ENCODE measurements at places on chromosomes 5 and 9. TPM values are rescaled to one million over a fixed set of nuclear protein-coding genes. Genes with fewer than 3 reads are reported as not detected.

DNA sequence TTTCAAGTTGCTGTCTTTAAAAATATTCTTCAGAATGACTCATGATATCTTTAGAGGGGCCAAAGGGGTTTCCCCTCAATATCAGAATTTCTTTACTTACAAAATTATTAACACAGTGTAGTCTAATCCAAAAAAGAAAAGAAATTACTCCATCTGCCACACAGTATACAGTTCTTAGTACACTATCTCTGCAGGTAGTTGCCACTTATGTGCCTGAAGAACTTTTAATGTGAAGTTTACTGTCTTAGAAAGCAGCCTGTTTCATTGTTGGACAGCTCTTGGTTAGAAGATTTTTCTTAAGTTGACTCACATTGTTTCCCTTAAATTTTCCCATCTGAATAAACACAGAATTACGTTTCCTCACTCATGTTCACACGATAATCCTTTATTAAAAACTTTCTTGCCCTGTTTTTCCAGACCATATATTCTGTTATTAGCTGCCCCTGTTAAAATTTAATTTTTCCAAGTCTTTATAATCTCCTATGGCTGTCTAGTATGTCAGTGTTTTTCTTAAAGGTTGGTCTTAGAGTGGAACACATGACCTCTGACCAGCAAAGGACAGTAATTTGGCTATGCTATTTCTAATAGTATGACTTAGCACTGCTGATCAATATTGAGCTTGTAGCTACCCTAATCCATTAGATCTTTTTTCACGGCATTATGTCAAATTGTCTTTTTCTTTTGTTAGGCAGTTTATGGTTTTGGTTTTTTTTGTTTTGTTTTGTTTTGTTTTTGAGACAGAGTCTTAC is 21.8 kb upstream of the FKTN start:
- DNase-seq: no peak
- no peak overlapping the region for H3K4me3 ChIP-seq
- no peaks in the 10 kb centered on the region for H3K4me1 ChIP-seq
- no peaks in the 10 kb centered on the region for H3K27me3 ChIP-seq
- H3K36me3 ChIP-seq: no peaks in the 10 kb centered on the region
- no peak overlapping the region for H3K27ac ChIP-seq

- H3K27me3 ChIP-seq: no peaks in the 10 kb centered on the region
- no peaks in the 10 kb centered on the region for H3K36me3 ChIP-seq
- no peaks in the 10 kb centered on the region for H3K4me1 ChIP-seq
Observed at GRCh38 chr9:77562019-77562748, 85.9 kb downstream of the GNA14 start.

DNA sequence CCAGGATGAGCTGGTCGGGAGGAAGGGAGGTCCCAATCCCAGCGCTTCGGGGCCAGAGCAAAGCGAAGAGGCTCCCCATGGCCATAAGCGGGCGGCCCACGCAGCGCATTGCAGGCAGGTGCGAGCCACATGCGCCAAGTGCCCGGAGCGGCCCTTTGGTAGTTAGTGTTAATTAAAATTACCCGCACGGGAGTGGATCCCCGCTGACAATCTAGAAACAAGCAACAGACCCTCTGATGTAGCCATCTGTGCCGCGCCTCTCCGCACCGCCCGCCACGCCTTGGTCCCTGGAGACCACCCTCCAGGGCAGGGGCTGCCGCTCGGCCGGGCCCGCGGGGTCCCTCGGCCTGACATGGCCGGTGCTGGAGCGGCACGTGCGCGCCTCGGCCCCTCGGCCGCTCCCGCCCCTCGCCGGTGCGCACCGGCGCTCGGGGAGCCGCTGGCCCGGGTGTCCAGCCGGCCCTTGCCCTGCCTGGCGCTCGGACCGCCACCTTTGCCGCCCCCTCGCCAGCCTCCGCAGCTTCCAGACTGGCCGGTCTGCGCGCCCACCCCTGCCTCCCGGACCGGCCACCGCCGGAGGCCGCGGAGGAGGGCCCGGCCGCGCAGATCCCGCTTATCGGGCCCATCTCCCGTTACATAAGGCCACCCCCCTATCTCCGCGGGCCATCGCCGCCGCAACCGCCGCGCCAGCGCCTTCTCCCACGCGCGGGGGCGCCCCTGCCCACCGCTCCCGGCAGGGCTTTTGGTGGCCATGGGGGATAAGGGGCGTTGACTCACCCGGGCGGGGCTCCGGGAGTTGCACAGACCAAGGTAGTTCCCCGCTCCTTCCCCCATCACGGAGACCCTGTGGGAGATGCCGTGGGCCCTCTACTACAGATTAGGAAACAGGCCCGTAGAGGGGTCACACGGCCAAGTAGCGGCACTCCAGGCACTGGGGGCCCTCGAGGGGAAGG is 1.9 kb upstream of the IL13 start:
- H3K4me1 ChIP-seq: peaks cover 15% of the 10 kb centered on the region
- no peak overlapping the region for H3K4me3 ChIP-seq
- H3K27me3 ChIP-seq: peaks cover 37% of the 10 kb centered on the region
- DNase-seq: no peak

SOWAHA gene
- not detected for total RNA-seq

COL27A1 gene
- total RNA-seq: 4.2 TPM

Data from spleen (tissue), 13 donors.